ENCODE measurements at places on chromosomes 7 and 10.

DNA sequence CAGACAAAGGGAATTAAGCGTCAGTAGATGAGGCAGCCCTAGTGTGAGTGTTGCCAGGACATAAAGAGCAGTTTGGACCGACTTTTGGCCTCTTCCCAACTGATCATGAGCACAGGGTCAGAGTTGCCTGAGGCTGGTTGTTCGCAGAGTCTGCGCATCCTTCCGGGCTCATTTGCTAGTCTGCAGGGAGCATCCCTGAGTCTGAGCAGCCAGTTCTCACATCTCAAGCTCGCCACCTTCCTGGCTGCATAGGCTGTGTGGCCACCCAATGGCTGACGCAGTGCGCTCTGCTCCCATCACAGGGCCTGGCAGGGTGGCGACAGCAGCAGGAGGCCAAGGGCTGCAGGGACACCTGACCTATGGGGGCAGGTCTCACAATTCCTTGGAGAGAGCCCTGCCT is 5.0 kb downstream of the GAD2 start:
- DNase-seq: no peak

DNA sequence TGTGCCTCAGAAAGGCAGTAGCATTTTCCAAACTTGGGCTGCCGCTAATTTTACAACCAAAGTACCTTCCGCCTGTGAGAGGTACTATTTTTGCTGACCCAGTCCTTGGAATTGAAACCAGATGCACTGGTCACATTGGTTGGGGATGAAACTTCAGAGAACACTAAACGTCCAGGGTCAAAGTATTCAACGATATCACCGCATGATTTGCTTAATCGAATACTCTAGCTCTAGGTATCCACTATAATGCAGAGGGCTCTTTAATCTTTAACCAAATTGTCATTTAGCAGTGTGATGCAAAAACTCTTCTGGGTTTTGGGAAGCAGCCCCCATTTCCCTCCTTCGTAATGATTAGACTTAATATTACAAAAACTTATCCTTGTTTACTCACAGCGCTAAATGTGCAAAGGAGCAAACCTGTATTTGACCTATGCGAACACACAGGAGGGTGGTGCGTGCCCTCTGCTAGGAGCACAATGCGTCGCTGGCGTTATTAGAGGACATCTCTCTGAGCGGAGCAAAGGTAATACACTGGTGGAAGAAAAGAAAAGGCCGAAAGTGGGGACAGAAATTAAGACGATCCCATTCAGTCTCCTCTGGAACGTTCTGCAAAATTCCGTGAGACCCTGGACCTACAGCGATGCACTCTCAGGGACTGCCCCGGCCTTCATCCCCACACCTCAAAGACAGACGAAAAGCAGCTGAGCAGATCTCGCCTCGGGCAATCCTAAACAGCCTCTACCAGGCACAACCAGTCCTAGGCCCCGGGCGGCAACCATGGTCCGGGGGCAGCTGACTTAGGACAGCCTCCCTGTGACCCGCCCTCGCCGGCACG is 916 bp upstream of the EEPD1 start:
- no peak for DNase-seq

DNA sequence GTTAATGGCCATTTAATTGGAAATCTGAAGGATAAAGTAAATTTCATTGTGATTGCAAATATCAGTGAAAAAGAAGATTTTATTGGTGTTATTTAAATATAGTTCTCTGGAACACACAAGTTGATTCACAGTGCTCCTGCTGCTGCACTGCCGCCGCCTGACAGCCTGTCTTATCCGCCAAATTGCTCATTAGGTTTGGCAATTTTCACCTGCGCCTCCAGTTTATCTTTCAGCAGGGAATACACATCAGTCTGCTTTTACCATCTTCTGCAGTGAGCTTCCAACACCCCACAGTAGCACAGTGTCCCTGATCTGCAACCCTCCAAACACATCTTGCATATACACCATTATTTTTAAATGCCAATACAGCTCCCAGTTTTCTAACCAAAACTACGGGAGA is 308.3 kb downstream of the PARD3 start:
- DNase-seq: no peak

GRCh38 chr10:72610466-72610865 is 15.4 kb downstream of the MICU1 start:
- no peak for DNase-seq

DNA sequence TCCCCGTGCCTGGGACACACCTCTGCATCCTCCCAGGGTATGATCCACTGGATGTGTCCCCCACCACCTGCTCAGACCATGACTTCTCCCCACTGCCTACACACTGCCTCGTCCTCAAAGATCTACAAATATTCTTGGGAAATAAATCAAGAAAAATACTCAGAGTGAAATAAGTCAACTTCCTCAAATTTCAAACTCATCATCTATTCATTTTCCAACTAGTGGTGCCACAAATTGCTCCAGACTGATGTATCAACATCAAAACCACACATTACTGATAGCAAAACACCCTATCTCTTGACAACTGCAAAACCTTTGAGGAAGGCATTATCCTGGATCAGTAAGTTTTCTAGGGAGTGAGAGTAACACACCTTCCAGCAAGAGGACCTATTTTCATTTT is 87.7 kb downstream of the GRB10 start:
- no peak for DNase-seq

- no peak for DNase-seq
These were observed 100.9 kb downstream of the XRCC2 start for GRCh38 chr7:152574892-152575548.

DNA sequence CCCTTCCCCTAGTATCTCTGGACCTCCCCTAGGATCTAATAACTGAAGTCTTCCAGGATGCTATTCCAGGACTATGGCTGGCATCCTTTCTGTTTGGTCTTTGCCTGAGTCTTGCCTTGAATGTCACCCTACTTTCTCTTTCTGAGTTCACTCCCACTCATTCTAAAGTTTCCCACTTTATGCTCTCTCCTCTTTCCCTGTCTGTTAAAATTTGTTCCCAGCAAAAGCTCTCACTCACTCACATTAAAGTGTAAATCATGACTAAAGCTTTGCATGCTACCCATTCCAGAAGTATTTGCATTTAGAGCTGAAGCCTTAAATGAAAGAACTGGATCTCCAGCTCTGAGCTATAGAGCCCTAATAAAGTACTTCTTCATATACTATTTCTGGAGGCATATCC is 42.1 kb upstream of the RAPGEF5 start:
- DNase-seq: no peak

- no peak for DNase-seq
These were observed 5.3 kb upstream of the MYOZ1 start for GRCh38 chr10:73646598-73647041.

- no peak for DNase-seq
These were observed 3.1 kb downstream of the CPED1 start for GRCh38 chr7:120991581-120991980.

GRCh38 chr7:90701771-90702170 is 105.7 kb downstream of the CDK14 start:
- DNase-seq: no peak

GRCh38 chr10:48555310-48556042 is 49.4 kb downstream of the ARHGAP22 start:
- DNase-seq: no peak

GRCh38 chr7:106153891-106154449 is 41.9 kb upstream of the SYPL1 start:
- peak; percentile 80 for DNase-seq

- DNase-seq: no peak
These were observed 252.1 kb upstream of the TAC1 start for GRCh38 chr7:97479740-97480290.

- DNase-seq: no peak
These were observed 290.9 kb downstream of the PTPRN2 start for GRCh38 chr7:158296798-158297104.

GRCh38 chr7:140992422-140992821 is 22.3 kb downstream of the MRPS33 start:
- DNase-seq: no peak

DNA sequence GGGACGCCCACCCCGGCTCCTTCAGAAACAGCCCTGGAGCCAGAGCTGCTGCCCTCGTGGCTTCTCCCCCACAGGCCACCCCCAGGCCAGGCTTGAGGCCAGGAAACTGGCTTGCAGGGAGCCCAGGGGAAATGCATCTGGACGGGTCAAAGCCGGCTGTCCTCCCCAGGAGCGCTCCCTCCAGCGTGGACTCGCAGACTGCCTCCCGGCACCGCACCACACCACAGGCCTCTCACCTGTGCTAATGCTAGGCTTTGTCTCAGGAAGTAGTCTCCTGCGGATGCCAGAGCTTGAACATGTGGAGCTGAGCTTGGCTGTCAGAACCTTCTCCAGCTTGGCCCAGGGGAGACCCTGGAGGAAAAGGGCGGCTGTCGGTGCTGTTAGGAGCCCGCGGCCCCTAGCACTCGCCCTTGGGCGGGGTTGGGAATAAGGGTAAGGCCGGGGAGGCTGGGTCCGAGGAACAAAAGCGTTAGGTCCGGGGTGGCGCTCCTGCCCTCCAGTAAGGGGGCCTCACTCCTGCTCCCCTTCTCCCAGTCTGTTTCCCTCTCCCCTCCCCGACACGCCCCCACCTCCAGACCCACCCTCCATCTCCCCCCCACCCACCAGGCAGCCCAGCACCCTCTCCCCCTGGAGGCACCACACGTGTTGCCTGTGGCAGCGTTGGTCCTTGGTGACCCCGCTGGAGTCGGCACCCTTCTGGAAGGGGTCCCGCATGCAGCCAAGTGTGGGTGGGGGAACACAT is 21.6 kb upstream of the DRGX start:
- no peak for DNase-seq

GRCh38 chr10:687583-688311 is 1.7 kb downstream of the DIP2C start:
- no peak for DNase-seq

DNA sequence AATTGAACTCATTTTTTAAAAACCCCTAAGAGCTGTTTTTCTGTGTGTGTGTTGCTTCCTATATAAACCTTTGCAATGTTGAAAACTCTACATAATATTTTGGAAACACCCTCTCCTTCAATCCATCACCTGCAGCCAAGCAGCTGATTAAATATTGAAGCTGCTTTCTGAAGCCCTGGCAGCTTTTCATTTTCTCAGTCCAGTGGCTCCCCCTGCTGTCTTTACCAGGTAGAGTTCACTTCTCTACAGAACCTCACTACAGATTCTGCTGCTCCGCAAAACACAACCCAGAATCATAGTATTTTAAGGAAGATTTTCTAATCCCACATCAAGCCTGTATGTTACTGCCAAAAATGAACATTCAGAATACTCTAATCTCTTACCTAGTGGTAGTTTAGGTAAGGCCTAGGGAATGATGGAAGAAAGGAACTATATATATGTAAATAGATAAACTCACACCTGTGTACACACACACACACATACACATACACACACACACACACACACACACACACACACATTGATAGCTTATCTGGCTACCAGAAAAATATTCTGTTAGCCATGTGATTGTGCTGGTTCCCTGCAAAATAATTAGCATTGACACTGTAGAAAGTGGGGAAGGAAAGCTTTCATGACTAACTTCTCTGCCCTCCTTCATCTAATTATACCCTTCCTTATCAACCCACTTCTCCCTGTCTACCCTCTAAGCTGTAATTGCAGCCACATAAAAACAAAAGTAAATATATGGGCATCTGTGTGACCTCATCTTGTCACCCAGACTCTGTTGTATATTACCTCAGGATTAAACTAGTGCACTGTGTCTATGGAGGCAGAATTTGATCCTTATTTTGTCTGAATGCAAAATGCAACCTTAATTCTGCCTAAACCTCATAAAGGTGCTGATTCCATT is 229.5 kb upstream of the FZD1 start:
- DNase-seq: no peak

- no peak for DNase-seq
These were observed 821.6 kb downstream of the GRID1 start for GRCh38 chr10:85544956-85545355.

GRCh38 chr7:87628780-87629569 is 777 bp downstream of the RUNDC3B start:
- peak; percentile 13 for DNase-seq

DNA sequence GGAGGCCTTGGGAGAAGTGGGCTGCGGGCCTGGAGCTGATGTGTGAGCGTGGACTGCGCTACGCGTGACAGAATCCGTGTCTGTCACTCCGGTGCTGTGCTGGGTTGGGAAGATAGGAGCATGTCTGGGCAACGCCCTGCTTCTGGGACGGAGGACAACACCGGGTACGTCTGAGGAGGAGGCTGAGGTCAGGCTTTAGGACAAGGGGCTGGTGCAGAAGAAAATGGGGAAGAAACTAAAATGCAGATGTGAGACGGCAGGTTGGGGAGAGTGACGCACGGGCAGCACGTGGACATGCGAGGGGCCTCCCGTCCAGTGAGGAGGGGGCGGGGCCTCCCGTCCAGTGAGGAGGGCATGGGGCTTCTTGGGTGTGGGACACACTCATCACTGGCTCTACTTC is 207.4 kb downstream of the DNAJB6 start:
- no peak for DNase-seq

DNA sequence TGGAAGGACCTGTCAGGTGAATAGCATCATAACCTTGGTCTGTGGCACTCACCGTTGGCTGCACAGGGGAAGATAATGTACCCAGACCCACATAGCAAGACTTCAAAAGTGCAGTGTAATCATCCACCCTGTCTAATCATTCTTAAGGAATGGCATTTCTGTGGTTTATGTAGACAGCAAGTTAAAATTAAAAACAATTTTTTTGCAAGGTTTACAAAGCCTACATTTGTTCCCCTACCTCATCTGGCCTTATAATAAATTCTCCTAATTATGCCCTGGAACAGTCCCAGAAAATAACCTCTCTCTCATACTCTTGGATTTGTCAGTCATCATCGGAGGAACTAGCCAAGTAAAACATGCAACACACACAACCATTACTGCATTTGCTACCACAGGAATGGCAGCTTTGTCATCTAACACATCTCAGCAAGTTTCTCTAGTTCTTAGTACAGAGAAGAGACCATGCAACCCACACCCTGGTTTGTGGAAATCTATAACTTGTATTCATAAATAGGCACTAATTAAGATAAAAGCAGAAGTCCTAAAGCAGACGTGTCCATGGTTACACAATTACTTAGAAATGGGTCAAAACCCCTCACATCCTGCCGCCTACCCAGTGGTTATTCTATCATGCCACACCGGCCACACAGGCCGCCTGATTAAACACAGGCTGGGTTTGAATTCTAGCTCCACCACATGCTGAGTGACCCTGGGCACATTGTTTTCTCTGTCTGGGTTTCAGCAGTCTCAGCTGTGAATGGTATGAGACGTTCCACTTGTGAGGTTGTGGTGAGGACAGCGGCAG is 19.1 kb downstream of the ABLIM1 start:
- no peak for DNase-seq

DNA sequence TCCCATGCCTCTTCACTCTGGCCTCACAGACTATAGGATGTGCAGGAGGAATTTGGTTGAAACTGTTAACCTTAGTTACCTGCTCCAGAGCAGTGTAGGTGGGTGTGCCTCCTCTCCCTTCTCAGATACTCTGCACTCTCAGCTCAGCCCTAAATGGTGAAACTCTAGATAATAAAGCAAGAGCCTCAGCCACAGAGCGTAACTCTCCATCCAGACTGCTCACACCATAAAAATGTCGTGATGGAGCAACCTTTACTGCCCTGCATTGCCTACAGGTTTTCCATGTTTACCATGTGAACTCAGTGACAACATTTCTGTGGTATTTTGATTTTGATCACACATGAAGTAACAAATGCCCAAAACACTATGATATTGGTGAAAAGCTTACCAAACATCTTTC is 227.7 kb downstream of the CREB5 start:
- no peak for DNase-seq

- no peak for DNase-seq
These were observed 40.5 kb downstream of the SPDYE5 start for GRCh38 chr7:75532639-75533038.

Measured in anterior cingulate cortex (tissue), 58 donors.